ENCODE measurements at places on chromosomes 2 and 18.

DNA sequence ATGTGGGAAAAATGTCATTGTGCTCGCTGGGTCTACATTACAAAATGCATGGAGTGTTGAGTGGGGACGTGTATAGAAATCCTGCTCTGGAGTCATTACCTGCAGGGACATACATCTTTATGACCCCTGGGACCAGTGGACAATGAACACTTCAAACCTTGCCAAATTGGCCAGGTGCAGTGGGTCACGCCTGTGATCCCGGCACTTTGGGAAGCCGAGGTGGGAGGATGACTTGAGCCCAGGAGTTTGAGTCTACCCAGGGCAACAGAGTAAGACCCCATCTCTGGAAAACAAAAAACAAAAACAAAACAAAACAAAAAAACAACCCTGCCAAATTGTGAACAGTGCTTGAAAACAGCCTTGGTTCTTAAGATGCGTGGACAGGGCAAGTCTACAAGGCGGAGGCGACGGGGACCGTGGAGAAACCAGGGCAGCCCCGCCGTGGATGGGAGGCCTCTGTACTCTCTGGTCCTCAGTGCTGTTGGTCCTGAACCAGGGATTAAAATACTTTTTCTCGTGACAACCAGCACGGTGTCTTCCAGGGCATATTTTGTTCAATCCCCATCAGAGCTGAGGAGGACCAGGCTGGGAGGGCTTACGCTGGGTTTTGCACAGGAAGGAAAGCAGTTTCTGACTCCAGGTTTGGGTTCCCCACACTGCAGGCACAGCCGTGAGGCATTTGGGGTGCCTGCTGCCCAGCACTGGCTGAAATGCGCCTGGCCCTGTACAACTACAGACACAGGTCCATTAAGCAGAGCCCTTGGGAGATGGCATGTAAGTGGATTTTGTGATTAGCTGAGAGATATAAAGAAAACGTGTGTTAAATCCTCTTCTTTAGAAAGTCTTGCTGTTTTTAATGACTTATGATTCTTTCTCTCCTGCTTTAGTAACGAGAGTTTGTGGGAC lies 13.7 kb downstream of the COLEC11 start:
- DNase-seq, result no peak

GRCh38 chr18:32368991-32369390 lies 101.7 kb downstream of the GAREM1 start:
- no peak for DNase-seq

DNA sequence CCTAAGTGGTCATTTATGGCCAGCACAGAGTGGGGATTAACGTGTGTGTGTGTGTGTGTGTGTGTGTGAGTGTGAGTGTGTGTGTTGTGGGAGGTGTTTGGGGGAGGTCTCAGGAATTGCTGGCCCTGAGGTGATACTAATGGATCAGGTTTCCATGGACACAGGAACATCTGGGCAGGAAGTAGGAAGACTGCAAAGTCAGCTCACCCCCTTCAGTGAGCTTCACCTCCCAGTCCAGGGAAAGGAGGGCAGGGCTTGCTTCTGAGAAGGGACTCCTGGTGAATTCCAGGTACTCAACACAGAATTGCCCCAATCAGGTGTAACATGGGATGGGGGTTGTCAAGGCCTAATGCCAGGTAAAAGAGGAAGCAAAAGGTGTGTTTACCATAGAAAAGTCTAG lies 30.3 kb upstream of the IL1R1 start:
- no peak for DNase-seq

GRCh38 chr18:60147323-60147722 lies 225.3 kb downstream of the MC4R start:
- no peak for DNase-seq

GRCh38 chr18:8073167-8073566 lies 506.1 kb downstream of the PTPRM start:
- DNase-seq, result no peak

GRCh38 chr2:189860161-189860560 lies 75.9 kb downstream of the PMS1 start:
- DNase-seq, result no peak

DNA sequence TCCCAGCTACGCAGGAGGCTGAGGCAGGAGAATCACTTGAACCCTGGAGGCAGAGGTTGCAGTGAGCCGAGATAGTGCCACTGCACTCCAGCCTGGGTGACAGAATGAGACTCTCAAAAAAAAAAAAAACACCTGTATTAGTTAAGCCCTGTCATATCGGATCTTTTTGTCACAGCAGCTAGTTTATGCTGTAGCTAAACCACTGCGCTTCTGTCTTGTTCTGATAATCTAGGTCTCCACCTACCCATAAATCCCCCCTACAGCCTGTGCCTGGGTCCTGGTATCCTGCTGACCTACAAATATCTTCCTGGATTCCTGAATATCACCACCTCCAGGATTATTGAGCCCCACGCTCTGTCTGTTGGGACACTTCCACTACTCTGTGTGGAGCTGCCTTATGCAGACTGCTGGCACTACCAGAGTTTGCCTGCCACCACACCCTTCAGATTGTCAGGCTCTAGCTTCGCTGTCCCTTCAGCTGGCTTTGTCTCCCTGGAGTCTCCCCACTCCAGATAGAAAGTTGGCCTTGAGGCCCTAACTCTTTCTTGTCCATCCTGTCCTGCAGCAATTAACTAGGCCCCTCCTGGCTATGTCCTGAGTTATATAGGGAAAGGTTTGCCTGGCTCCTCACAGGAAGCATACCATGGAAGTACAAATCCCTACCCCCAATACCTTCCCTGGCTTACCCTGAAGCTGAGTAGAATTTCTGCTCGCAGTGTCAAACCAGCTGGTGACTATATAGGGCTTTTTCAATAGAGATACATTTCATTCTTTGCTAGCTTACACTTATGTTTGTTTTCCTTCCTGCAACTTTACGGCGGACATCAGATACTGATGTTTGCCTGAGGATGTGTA lies 136.0 kb upstream of the SERTAD2 start:
- no peak for DNase-seq

- no peak for DNase-seq
These were observed 230.7 kb upstream of the CCDC68 start for GRCh38 chr18:55189972-55190371.

- no peak for DNase-seq
These were observed 79.8 kb upstream of the NOSTRIN start for GRCh38 chr2:168722592-168722991.

DNA sequence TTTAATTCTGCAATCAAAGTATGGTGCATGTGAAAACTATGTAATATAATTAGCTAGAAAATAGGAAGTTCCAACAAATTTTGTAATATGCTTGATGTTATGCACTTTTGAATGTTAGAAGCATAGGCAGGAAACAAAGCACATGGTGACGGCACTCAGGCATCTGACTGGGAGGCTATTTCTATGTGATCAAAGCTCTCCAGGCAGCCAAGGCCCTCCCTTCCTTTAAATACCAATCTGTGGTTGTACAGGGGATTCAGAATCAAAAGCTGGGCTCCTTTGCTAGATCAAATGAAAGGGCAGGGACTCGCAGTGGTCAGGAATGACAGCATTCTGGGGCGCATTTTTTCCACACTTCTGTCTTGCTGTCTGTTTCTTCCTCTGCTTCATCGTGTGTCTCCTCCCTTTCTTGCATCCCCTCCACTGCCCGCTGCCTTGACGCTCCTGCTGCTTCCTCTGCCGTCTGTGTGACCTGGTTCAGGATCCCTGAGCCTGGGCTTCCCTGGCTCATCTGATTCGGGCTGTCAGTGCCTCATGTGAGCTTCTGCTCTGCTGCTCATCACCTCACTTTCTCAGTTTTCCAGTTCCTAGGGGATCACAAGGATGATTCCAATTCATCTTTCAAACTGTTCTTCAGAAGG lies 30.9 kb downstream of the TMEM182 start:
- DNase-seq, result no peak

GRCh38 chr18:57965246-57965645 lies 78.8 kb upstream of the NEDD4L start:
- no peak for DNase-seq

DNA sequence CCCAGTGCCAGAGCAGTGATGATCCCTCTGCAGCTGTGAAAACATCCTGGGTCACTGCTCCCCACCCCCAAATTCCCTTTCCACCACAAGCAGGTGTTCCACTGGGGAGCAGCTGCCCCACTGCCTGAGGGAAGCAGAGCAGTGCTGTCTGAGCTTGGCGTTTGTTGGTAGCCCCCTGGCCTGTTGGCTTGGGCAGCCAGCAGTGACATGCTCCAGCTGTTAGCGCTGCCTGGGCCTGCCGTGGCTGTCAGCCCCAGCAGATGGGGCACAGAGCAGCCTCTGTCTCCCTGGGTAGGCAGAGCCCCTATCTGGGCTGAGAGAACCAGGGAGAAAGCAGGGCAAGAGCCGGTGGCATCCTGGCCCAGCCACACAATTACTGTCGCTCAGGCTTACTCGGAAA lies 247.7 kb downstream of the GLI2 start:
- DNase-seq, result no peak

Data from NCI-H1092 (cell line).